HepG2 (cell line): ENCODE measurements at places on chromosomes 11 and 22. TPM values are rescaled to one million over a fixed set of nuclear protein-coding genes. Genes with fewer than 3 reads are reported as not detected.

Gene DAGLA
- 2.3 and 3.9 TPM in 2 replicates for total RNA-seq

Gene RIMBP3B
- total RNA-seq, result not detected in 2 replicates

Gene SLC1A2
- total RNA-seq, result 16.5 and 23.2 TPM in 2 replicates

Gene C1QTNF5
- 0.77 and 1.2 TPM in 2 replicates for total RNA-seq

Gene TEX12
- not detected in 2 replicates for total RNA-seq

Gene C11orf16
- total RNA-seq, result not detected in 2 replicates

Gene PAMR1
- not detected in 2 replicates for total RNA-seq

Gene PNPLA5
- total RNA-seq, result not detected in 2 replicates

DNA sequence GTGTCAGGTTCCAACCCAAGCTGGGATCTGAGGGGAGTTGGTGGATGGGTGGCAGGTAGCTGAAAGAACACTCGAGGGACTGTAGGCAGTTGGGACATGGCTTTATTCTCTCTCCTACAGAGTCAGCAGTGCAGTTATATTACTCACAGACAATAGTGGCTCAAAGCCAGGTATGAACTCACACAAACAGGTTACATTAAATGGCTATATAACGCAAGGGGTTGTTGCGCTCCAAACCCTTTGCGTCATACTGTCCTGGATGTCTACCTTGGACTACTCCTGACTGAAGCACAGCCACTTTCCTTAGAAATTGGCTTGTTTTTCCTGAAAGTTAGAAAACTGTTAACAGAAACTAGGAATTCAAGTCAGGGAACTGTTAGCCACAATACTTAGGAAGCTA, 66.4 kb upstream of the OR4B1 start:
- no peak for DNase-seq
- H3K27ac ChIP-seq, result no peak overlapping the region
- no peaks in the 10 kb centered on the region for H3K4me1 ChIP-seq
- H3K4me3 ChIP-seq, result no peak overlapping the region

GRCh38 chr11:117805045-117805444, 8.0 kb upstream of the DSCAML1 start:
- no peak for DNase-seq
- H3K27me3 ChIP-seq, result no peaks in the 10 kb centered on the region
- peaks cover 2% of the 10 kb centered on the region for H3K4me1 ChIP-seq
- H3K36me3 ChIP-seq, result no peaks in the 10 kb centered on the region
- H3K27ac ChIP-seq, result no peak overlapping the region

DNA sequence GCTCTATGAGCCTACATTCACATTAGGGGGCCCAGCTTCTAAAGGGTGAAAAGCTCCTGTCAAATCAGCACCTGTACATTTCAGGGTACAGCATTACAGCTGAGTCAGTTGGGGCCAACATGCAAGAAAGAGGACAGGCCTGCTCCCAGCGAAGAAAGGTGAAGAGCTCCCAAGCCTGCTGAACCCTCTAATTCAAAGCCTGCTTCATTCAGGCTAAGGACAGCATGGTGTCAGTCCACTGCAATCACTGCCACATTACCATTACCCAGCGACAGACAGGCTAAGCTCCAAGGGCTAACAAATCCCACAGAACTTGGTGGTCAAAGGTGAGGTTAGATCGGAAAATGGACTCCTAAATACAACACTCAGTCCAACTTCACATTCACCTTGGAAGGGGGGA, 65.4 kb upstream of the CHRM4 start:
- H3K4me3 ChIP-seq, result no peak overlapping the region
- H3K4me1 ChIP-seq, result peaks cover 26% of the 10 kb centered on the region
- no peaks in the 10 kb centered on the region for H3K27me3 ChIP-seq
- no peak for DNase-seq
- no peak overlapping the region for H3K27ac ChIP-seq
- peaks cover 11% of the 10 kb centered on the region for H3K36me3 ChIP-seq

DNA sequence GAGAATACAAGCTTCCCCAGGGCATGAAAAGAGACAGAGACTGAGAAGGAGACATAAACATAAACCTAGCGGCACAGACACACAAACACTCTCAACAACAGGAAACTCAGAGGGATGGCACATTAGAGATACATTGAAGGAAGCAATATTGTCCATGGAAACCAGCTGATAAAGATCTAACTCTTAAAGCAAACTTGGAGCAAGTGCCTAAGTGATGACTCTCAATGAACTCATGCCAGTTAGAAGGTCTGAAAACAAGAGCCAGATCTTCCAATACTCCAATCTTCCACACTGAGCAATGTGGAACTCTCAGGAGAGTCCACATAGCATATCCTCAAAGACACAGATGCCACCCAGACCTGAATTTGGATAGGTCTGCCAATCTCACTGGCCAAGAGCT, 168.8 kb upstream of the ISX start:
- H3K4me1 ChIP-seq, result no peaks in the 10 kb centered on the region
- no peak for DNase-seq
- H3K36me3 ChIP-seq, result no peaks in the 10 kb centered on the region

GRCh38 chr11:124892750-124893454, 4.8 kb downstream of the ROBO4 start:
- H3K27ac ChIP-seq, result no peak overlapping the region
- no peaks in the 10 kb centered on the region; the same call in 1 of the 2 replicates for H3K27me3 ChIP-seq
- H3K4me3 ChIP-seq, result no peak overlapping the region
- peaks cover 36% of the 10 kb centered on the region for H3K4me1 ChIP-seq
- DNase-seq, result no peak

GRCh38 chr11:60170566-60170965, 12.3 kb downstream of the MS4A6A start:
- no peak overlapping the region for H3K4me3 ChIP-seq
- no peaks in the 10 kb centered on the region for H3K4me1 ChIP-seq
- no peaks in the 10 kb centered on the region for H3K36me3 ChIP-seq
- no peak for DNase-seq
- no peak overlapping the region for H3K27ac ChIP-seq

GRCh38 chr22:46538814-46539160, 1.4 kb upstream of the CELSR1 start:
- H3K27me3 ChIP-seq, result peaks cover 4% of the 10 kb centered on the region
- H3K36me3 ChIP-seq, result no peaks in the 10 kb centered on the region
- H3K4me1 ChIP-seq, result peaks cover 32% of the 10 kb centered on the region
- DNase-seq, result no peak
- H3K4me3 ChIP-seq, result peak overlapping the region; percentile 57

- H3K36me3 ChIP-seq, result no peaks in the 10 kb centered on the region
Observed at GRCh38 chr11:17753153-17753552, 18.6 kb downstream of the KCNC1 start.

GRCh38 chr11:111911563-111912401, at the start of gene CRYAB:
TSS of gene CRYAB (minus strand) at chr11:111911770. CDS start at chr11:111911724, 46 bp downstream.
- peaks cover 50% of the 10 kb centered on the region for H3K4me1 ChIP-seq
- H3K27me3 ChIP-seq, result no peaks in the 10 kb centered on the region; the same call in 2 of the 3 replicates
- peak; percentile 32 for DNase-seq
- no peak within 1 kb of the TSS for H3K27ac ChIP-seq

DNA sequence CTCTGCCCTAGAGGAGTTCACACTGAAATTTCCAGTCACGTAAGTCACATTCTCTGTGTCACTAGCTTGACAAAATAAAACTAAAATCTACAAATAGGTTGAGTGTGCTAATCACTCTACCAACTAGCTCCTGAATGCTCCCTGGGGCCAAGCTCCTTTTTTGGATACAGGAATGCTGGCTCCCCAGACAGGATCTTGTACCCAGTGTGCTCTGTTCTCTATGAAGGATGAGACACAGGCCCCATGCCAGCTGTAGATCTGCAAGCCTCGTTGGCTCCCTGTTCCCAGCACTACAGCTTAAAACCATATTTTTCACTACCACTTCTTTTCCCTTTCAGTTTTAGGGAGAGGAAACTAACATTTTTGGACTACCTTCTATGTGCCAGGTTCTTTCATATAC, 3.7 kb upstream of the IPO7 start:
- H3K27me3 ChIP-seq, result no peaks in the 10 kb centered on the region
- peaks cover 51% of the 10 kb centered on the region for H3K4me1 ChIP-seq
- no peaks in the 10 kb centered on the region for H3K36me3 ChIP-seq
- peak overlapping the region; percentile 51; the same call in 1 of the 2 replicates for H3K4me3 ChIP-seq
- DNase-seq, result no peak

GRCh38 chr22:43796567-43796966, 15.5 kb downstream of the EFCAB6 start:
- no peak overlapping the region for H3K4me3 ChIP-seq
- H3K27ac ChIP-seq, result no peak overlapping the region
- no peaks in the 10 kb centered on the region for H3K36me3 ChIP-seq

- peaks cover 35% of the 10 kb centered on the region for H3K4me1 ChIP-seq
- DNase-seq, result no peak
- H3K4me3 ChIP-seq, result no peak overlapping the region
- no peaks in the 10 kb centered on the region for H3K36me3 ChIP-seq
- no peak overlapping the region for H3K27ac ChIP-seq
Observed at GRCh38 chr11:68026391-68027105, 3.9 kb upstream of the NDUFS8 start.

GRCh38 chr22:20174785-20175596, 24.1 kb upstream of the CCDC188 start:
- H3K4me1 ChIP-seq, result peaks cover 6% of the 10 kb centered on the region; the same call in 1 of the 2 replicates
- H3K4me3 ChIP-seq, result no peak overlapping the region

DNA sequence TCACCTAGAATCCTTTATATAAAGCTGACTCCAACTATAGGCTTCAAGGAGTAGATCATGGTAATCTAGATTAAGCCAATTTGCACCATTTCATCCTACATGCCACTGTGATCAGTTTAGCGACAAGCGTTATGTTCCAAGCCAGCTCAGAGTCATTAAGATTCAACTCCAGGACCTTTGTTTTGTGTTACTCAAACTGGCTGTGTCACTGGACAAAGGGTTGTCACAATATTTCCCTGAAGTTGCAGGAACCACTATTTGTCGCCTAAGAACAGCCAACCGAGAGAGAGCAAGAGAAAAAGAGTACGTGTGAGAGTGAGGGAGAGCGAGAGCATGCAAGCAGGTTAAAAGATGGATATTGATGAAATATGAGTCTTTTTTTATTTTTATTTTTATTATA, 104.8 kb downstream of the USP35 start:
- no peaks in the 10 kb centered on the region for H3K27me3 ChIP-seq
- DNase-seq, result no peak
- H3K4me1 ChIP-seq, result peaks cover 73% of the 10 kb centered on the region
- H3K4me3 ChIP-seq, result no peak overlapping the region
- H3K27ac ChIP-seq, result no peak overlapping the region
